Activated CD8-positive, alpha-beta memory T cell treated with anti-CD3 and anti-CD28 coated beads, Interleukin-2, amount 10 ng/mL, durations not matched to agents 7 days and 5 days (primary cell): ENCODE measurements at places on chromosomes 11 and 22. TPM values are rescaled to one million over a fixed set of nuclear protein-coding genes. Genes with fewer than 3 reads are reported as not detected.

TSPAN32 gene
- total RNA-seq, result 41.4 TPM

RNF214 gene
- total RNA-seq, result 18.5 TPM

PACS1 gene
- 104 TPM for total RNA-seq

TMEM191B gene
- 2.8 TPM for total RNA-seq

- H3K36me3 ChIP-seq, result no peaks in the 10 kb centered on the region
- peaks cover 3% of the 10 kb centered on the region for H3K27me3 ChIP-seq
- DNase-seq, result no peak
- no peak overlapping the region for H3K4me3 ChIP-seq
Observed at GRCh38 chr11:58067685-58068084, 36.9 kb downstream of the OR6Q1 start.

DNA sequence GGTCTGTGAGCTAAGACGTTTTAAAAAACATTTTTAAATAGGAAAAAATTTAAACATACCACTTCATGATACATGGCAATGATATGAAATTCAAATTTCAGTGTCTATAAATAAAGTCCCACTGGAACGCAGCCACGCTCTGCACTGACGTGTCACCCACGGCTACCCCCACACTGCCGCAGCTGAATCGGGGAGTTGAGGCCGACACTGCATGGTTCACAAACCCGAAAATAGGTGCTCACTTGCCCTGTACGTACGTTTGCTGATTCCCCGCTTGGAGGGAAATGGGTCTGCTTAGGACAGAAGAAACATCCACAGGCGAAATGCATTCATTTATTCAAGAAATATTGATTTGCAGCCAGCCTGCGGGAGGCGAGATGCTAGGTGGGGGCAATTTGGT lies 1342.3 kb downstream of the TBC1D22A start:
- DNase-seq, result no peak
- no peak overlapping the region for H3K4me3 ChIP-seq
- H3K27ac ChIP-seq, result no peak overlapping the region
- peaks cover 7% of the 10 kb centered on the region for H3K4me1 ChIP-seq
- peaks cover 33% of the 10 kb centered on the region for H3K27me3 ChIP-seq

- H3K4me1 ChIP-seq, result peaks cover 3% of the 10 kb centered on the region
- H3K27ac ChIP-seq, result no peak overlapping the region
- no peaks in the 10 kb centered on the region for H3K36me3 ChIP-seq
- DNase-seq, result no peak
Observed at GRCh38 chr22:37514526-37515051, 4.6 kb downstream of the CARD10 start.

GRCh38 chr11:3700910-3701309 lies 29.7 kb upstream of the CHRNA10 start:
- DNase-seq, result no peak
- H3K4me3 ChIP-seq, result no peak overlapping the region
- H3K27me3 ChIP-seq, result no peaks in the 10 kb centered on the region
- H3K27ac ChIP-seq, result no peak overlapping the region
- H3K4me1 ChIP-seq, result peaks cover 2% of the 10 kb centered on the region

GRCh38 chr22:50564289-50564688 lies 1.6 kb upstream of the SYCE3 start:
- peaks cover 20% of the 10 kb centered on the region for H3K4me1 ChIP-seq
- no peak overlapping the region for H3K4me3 ChIP-seq
- no peak for DNase-seq
- H3K36me3 ChIP-seq, result peaks cover 11% of the 10 kb centered on the region

DNA sequence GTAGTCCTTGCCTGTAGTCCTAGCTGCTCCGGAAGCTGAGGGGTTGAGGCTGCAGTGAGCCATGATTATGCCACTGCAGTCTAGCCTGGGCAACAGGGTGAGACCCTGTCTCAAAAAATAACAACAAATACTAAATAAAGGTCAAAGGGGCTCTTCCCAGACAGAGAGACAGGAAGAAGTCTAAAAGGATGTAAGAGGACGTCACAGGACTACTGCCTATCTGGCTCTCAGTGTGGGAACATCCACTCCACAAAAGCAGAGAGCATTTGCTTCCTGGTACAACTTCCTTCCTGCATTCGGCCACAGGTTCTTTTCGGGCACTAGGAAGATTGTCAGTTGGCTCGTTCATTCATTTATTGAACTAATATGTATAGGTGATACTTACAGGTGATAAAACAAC lies 110.6 kb downstream of the SGSM3 start:
- no peaks in the 10 kb centered on the region for H3K27me3 ChIP-seq
- H3K4me3 ChIP-seq, result no peak overlapping the region
- no peak for DNase-seq
- peaks cover 2% of the 10 kb centered on the region for H3K36me3 ChIP-seq

GRCh38 chr22:48920776-48921241 lies 906.9 kb downstream of the BRD1 start:
- H3K27me3 ChIP-seq, result no peaks in the 10 kb centered on the region
- no peak overlapping the region for H3K27ac ChIP-seq
- peak; percentile 18 for DNase-seq
- no peaks in the 10 kb centered on the region for H3K4me1 ChIP-seq
- no peak overlapping the region for H3K4me3 ChIP-seq

DNA sequence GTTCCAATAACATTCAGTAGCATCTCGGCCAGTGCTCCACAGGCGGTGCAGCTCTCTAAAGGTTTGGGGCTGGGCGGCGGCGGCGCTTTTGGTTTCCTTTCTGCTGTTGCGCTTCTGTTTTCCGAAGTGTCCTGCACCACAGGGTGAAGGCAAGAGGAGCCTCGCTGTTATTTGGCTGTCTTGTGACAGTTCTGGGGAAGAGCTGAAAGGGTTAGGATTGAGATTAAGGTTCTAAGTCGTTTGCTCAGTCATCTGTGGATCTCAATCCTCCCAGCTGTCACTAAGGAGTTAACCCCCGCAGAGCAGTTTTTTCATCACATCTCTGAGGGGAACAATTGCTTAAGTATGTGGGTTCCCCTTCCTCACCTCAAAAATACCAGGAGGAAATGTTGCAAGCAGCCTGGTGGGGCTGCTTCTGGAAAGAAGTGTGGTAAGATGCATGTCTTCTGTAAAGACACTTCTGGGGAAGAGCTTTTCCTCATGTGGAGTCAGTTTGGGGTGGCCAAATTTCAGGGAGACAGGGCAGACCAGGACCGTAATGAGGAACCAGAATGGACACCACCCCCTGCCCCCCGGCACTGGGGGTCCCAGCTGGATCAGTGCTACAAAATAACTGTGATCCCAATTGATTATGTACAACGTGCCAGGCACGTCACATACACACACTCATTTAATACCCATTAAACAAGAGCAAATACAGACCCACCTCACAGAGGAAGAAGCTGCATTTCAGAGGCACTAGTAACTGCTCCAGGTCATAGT lies 14.2 kb downstream of the TMEM121B start:
- H3K4me3 ChIP-seq, result peak overlapping the region; percentile 61
- peaks cover 32% of the 10 kb centered on the region for H3K36me3 ChIP-seq
- H3K4me1 ChIP-seq, result peaks cover 29% of the 10 kb centered on the region
- no peaks in the 10 kb centered on the region for H3K27me3 ChIP-seq

DNA sequence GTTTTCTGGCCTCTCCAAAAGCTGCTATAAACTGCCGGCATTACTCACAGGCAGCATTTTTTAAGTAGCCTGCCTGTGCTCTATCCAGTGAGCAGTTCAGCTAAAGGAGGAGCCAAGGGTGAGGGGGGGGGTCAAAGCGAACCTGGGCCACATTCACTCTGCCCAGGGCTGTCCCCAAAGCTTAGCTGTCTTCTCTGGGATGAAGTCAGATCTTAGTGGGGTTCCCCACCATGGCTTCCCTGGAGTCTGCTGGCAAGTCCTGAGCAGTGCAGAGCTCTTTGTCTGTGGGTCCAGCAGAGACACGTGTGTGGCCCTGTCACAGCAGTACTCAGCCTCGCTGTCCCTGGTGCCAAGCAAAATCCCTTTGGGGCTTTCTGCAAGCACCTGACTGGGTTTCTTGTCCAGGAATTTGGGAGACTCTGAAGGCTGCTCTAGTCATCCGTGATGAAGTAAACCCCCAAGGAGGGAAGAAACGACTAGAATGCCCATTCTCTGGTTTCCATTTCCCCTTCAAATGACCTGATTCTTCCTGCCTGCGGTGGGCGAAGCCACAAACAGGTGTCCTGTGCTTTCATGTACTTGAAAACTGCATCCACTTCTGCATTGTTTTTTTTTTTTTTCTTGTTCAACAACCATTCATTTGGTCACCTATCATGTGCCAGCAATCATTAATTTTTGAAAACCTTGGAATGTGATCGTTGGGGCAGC lies 2.6 kb downstream of the KCNJ5 start:
- no peak for DNase-seq
- peaks cover 12% of the 10 kb centered on the region for H3K4me1 ChIP-seq
- no peak overlapping the region for H3K4me3 ChIP-seq
- no peaks in the 10 kb centered on the region for H3K36me3 ChIP-seq
- peaks cover 64% of the 10 kb centered on the region for H3K27me3 ChIP-seq

DNA sequence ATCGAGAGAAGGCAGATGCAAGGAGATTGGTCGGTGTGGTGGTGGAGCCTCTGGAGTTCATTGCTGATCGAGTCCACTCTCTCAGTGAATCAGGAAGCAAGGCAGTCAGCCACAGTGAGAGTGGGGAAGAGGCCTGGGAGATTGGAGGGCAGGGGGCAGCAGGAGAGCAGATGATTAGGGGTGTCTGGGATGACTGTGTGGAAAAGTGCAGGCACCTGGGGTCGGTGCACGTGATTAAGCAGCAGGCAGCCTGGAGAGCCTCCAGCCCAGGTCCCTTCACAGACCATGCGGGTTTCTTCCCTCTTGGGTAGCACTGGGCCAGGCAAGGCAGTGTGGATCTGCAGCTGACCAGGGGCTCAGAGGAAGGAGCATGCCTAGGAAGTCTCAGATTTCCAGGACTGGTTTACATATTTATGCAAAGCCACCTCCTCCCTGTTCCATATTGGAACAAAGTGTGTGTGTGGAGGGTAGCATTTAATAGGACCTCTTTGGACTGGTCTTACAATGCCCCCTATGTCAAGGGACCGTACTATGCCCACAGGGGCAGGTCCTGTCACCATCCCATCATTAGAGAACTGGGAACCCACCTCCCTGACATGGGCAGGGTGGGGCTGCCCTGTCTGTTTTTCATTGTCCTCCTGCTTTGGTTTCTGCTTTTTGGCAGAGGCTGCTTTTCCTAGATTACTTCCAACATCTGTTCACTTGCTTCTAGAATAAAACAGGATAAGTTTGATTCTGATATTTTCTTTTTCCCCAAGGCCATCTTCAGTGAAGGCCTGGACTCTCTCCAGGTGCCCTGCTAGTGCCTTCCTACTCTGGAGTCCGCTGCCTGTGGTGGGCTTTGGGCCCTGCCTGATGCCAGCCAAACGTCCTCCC lies 14.0 kb upstream of the GDPD5 start:
- no peak overlapping the region for H3K27ac ChIP-seq
- no peak overlapping the region for H3K4me3 ChIP-seq
- peaks cover 10% of the 10 kb centered on the region for H3K27me3 ChIP-seq
- no peaks in the 10 kb centered on the region for H3K36me3 ChIP-seq
- peaks cover 39% of the 10 kb centered on the region for H3K4me1 ChIP-seq

- H3K36me3 ChIP-seq, result no peaks in the 10 kb centered on the region
- H3K27ac ChIP-seq, result no peak overlapping the region
- H3K4me1 ChIP-seq, result peaks cover 4% of the 10 kb centered on the region
- peak overlapping the region; percentile 60 for H3K4me3 ChIP-seq
- H3K27me3 ChIP-seq, result peaks cover 25% of the 10 kb centered on the region
Observed at GRCh38 chr11:45180179-45180847, 33.9 kb downstream of the PRDM11 start.

DNA sequence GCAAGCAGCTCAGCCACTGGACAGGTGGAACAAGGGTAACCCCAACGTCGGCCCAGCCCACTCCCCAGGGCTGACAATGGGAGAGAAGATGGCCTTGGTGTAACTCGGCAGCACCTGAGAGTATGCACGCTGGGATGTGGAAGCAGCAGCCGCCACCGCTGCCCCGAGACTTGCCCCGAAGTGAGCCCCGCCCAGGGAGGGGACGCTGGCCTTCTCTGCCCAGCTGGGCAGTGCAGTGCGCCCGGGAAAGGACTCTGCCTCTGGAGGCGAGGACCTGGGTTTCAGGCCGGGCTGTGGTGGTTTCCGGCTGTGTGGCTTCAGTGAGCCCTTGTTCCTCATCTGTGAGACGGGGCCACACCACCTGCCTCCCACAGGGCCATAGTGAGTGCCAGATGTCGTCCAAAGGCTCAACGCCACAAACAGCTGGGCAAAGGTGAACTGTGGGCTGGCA lies 8.6 kb upstream of the POLDIP3 start:
- no peaks in the 10 kb centered on the region for H3K27me3 ChIP-seq
- H3K4me1 ChIP-seq, result no peaks in the 10 kb centered on the region
- H3K4me3 ChIP-seq, result no peak overlapping the region
- peaks cover 4% of the 10 kb centered on the region for H3K36me3 ChIP-seq
- DNase-seq, result no peak
- H3K27ac ChIP-seq, result no peak overlapping the region

- peaks cover 32% of the 10 kb centered on the region for H3K4me1 ChIP-seq
- peak overlapping the region; percentile 63 for H3K4me3 ChIP-seq
- peaks cover 3% of the 10 kb centered on the region for H3K27me3 ChIP-seq
- H3K27ac ChIP-seq, result peak overlapping the region; percentile 93
- peak; percentile 89 for DNase-seq
Observed at GRCh38 chr11:2898366-2899079, 12.9 kb upstream of the CDKN1C start.

- H3K36me3 ChIP-seq, result no peaks in the 10 kb centered on the region
- peak overlapping the region; percentile 41 for H3K4me3 ChIP-seq
- peak overlapping the region; percentile 78 for H3K27ac ChIP-seq
- H3K27me3 ChIP-seq, result peaks cover 19% of the 10 kb centered on the region
Observed at GRCh38 chr22:39173787-39174497, 21.5 kb upstream of the CBX7 start.

GRCh38 chr22:19645391-19645790 lies 68.9 kb upstream of the SEPTIN5 start:
- DNase-seq, result no peak
- H3K36me3 ChIP-seq, result peaks cover 9% of the 10 kb centered on the region
- no peaks in the 10 kb centered on the region for H3K4me1 ChIP-seq

DNA sequence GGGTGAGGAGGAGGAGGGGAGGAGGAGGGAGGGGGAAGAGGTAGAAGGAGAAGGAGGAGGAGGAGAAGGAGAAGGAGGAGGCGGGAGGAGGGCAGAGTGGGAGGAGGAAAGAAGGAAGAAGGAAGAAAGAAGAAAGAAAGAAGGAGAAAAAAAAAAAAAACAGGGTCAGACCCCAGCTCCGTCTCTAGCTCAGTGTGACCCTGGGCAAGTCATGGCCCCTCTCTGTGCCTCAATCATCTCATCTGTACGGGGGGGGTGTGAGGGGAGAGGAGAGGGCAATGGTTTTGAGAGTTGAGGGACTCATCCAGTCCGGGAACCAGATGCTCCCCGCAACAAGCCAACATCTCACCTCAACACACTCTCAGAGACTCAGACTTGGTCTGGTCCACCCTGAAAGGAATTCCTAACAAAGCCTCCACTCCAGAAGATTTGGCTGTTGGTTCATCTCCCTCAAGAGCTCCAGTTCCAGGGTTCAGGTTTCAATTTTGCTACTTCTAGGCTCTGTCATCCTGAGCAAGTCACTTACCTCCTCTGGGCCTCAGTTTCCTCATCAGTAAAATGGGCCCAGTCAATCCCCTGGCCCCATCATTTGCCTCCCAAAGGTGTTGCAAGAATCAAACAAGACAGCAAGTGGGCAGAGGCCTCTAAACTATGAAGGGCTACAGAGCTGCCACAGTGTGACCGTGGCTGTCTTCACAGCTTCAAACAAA lies 7.7 kb downstream of the CARD10 start:
- no peak overlapping the region for H3K27ac ChIP-seq
- no peak for DNase-seq
- H3K27me3 ChIP-seq, result peaks cover 23% of the 10 kb centered on the region
- H3K4me3 ChIP-seq, result no peak overlapping the region
- H3K4me1 ChIP-seq, result no peaks in the 10 kb centered on the region
- H3K36me3 ChIP-seq, result no peaks in the 10 kb centered on the region

GRCh38 chr22:35409783-35410662 lies 10.1 kb downstream of the MCM5 start:
- peak overlapping the region; percentile 33 for H3K27ac ChIP-seq
- no peak overlapping the region for H3K4me3 ChIP-seq
